ENCODE measurements at places on chromosomes 4 and X.

- no peak for DNase-seq
These were observed 70.5 kb upstream of the ESX1 start for GRCh38 chrX:104325213-104325585.

GRCh38 chr4:76309939-76310550, 3.5 kb downstream of the STBD1 start:
- no peak for DNase-seq

DNA sequence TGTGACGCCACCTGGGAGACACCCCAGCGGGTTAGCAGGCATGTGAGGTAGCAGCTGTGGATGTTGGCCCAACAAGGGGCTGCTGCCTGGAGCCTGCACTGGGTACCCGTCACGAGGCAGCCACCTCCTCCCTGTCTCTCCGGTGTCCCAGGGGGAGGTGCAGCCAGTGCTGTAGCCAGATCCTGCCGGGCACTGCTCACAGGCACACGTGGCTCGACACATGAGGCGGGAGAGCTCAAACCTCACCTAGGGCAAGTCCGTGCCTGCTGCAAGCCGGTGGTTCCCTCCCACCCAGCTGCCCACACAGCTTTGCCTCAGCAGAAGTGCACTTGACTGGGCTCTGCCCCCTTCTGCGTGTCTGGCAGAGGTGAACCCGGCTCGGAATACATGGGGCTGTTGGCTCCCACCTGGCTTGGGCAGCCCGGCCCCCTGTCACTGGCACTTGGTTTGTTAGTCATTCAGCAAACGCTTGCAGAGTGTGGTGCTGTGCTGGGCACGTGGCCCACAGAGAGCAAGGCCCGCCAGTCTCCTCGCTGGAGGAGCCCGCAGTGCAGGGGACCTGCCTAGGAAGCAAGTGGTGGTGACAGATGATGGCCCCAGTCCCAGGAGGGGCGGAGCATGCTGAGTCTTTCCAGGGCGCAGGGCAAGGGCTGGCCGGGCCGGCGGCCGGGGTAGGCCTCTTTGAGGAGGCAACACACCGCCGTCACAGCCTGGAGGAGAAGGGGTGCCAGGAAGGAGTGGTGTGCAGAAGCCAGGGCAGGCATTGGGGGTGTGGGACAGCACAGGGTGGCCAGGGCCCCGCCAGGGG, 10.1 kb upstream of the SH3TC1 start:
- DNase-seq, result no peak

DNA sequence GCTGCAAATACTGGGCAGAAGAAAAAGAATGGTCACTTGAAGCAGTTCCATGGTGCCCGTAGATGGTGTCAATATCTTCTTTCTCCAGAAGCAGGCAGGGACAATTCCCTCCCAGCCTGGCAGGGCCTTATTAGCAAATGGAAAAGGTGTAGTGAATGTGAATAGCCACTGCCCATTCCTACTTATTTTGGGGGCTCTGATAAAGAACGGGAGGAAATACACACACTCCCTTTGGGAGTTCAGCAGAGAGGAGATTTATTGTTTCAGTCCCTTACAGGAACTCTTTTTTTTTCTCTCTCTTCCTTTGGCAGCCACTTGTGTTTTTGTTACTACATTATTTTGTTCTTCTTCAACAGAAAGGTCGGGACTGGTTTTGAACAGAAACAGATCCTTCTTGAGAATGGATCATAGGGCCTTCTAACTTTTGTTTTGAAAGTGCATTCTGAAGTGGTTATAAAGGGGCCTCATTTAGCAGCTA, at the start of gene EMCN:
Gene EMCN, minus strand, starts transcription at position 159 of the 478 bp plus-strand sequence. Its CDS starts 108 bp downstream, at position 51.
- no peak for DNase-seq

DNA sequence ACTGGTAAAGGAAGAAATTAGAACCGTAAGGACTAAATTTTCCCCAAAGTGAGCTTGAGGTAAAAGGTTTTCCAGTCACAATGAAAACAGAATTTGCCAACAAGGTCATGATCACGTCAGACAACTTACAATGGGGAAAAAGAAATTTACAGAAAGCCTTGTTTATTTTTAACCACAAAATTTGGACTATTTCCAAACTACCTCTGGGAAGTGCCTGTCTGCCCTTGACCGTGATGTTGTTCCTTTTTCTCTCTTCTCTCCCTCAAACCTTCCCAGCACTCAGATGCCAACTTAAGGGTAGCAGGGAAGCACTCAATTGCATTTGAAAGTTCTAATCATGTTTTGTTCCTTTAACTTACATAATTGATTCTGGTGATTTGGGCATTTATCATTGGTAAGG, 32.5 kb downstream of the MEPE start:
- DNase-seq, result no peak

DNA sequence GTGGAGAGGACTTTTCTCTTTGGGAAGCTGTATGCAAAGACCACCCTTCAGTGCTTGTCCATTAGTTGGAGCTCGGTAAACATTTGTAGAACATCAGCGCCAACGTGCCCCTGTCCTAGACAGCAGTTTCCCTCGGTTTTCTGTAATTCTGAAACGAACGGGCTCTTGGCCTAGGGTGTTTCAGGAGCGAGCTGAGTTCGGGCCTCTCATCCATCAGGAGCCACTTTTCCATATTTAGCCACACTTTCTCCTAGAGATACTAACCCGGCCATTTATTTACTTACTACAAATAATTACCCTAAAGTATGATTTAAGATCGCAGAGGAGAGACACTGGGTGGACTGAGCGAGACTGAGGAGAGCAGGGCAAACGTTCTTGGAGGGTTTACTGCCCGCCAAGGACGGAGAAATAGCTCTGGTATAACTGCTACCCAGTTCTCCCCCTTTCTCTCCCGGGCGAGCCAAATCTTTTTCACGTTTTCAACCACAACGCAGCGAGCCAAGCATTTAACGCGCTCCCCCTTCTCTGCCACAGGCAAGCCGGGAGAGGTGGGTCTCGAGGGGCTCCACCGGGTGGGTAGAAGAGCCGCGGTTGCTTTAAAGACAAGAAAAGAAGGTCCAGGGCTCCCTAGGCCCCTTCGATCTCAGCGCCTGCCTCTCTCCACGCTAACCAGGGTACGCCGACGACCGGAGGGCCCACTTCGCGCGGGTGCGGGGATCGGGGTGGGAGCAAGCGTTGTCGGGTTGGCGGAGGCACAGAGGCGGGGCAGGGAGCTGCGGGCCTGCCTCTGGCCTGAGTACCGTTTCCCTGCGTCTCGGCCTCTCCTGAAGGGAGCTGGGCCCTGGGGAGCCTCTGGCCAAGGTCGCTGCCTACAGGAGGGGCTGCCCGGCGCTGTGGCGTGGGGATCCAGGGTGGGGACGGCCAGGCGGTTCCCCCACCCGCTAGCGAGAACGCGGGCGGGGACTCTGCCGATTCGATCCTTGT, 10.8 kb upstream of the PITX2 start:
- DNase-seq, result no peak

GRCh38 chrX:136446208-136446607, 41.5 kb upstream of the BRS3 start:
- no peak for DNase-seq

GRCh38 chr4:117968606-117969005, 65.7 kb upstream of the NDST3 start:
- DNase-seq, result no peak

GRCh38 chr4:38681281-38681991, 17.4 kb downstream of the KLF3 start:
- DNase-seq, result no peak

GRCh38 chr4:122131562-122132157, 20.5 kb upstream of the BLTP1 start:
- no peak for DNase-seq

DNA sequence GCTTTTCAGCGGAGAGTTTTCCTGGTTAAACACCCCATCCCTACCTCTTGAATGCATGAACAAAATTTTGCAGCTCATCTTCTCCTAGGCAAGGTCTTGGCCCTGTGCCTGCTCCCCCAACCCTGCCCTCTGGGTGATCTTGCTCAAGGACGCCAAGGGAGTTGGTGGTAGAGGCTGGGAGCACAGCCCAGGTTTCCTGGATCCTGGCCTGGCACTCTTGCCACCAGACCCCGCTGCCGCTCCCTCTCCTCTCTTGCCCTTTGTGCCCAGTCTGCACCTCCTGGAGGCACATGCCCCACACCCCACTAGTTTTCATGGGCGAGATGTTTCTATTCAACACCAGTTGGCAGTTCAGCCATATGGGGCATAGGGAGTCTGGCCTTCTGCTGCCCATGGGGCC, 37.3 kb downstream of the TSC22D3 start:
- no peak for DNase-seq

- no peak for DNase-seq
These were observed 31.5 kb downstream of the ACTRT1 start for GRCh38 chrX:128020701-128021100.

GRCh38 chrX:3094261-3094660, 53.0 kb downstream of the ARSF start:
- DNase-seq, result no peak

- no peak for DNase-seq
These were observed 313.8 kb downstream of the CAMK2D start for GRCh38 chr4:113447769-113448168.

DNA sequence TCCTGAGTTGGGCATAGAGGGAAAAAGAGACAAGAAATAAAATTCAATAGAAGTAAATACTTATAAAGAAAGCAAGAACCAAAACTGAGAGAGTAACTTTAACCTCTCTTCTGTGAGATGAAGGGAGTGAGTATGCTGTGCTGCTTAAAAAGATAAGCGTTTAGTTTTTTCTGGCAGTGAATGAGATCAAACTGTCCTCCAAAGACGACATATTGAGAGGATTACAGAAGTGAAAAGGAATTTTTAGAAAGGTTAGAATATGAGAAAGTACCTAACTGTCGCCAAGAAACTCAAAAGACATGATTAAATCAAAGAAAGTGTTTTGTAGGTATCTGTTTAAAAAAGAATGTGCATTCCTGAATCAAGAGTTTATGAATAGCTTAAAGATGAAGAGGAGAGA, 16.0 kb downstream of the GAB1 start:
- DNase-seq, result no peak

GRCh38 chr4:20085156-20085555, 166.5 kb upstream of the SLIT2 start:
- no peak for DNase-seq
